CD4-positive, alpha-beta T cell treated with Interleukin-6 at 100 ng/mL for 8 hours (primary cell): ENCODE measurements at places on chromosomes 1 and 21.
A peak's percentile ranks its signal among the peaks of the same experiment; 100 is the strongest.

DNA sequence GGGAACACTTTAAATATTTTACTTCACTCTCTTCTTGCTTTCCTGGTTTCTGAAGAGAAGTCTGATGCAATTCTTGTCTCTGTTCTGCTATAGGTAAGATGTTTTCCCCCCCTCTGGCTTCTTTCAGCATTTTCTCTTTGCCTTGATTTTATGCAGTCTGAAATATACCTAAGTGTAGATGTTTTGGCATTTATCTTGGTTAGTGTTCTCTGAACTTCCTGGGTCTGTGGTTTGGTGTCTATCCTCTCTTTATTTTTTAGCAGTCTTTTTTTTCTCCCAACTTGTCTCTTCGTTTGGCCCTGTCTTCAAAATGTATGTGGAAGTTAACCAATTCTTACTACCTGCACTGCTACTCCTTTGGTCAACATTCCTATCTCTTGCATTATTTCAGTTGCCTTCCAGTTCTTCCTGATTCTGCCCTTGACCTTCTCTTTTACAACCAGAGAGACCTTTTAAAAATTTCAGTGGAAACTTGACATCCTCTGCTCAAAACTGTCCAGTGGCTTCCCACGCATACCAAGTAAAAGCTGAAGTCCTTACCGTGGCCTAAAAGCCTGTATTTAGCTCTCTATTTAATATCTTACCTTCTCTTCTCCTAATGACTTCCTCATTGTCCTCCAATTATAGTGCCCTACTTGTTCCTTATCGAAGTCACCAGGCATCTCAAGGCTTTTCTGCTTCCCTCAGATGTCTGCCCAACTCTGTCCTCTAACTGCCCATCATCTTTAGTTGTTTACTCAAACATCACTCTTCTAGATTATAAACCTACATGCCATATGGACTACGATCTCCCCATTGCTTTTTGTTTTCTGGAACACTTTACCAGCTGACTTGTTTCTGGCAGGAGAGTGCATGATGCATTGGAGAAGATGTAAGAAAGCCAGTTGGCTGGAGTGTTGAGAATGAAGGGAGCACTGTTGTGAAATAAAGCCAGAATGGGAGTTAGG, 40.9 kb downstream of the RAP1A start:
- DNase-seq, result peak; percentile 38

DNA sequence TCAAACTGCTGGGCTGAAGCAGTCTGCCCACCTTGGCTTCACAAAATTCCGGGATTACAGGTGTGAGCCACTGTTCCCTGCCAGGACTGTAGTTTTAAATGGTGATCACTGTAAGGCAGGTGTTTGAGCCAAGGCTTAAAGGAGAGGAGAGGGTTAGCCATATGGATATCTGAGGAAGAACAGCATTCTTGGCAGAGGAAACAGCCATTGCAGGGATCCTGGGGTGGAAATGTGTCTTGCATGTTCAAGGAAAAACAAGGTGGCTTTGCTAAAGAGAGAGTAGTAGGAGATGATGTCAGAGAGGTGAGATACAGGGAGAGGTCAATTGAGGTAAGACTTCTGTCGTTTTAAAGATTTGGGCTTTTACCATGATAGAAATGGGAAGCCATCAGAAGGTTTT, 73.5 kb downstream of the ATF6 start:
- no peak for DNase-seq

- DNase-seq, result no peak
Measured at GRCh38 chr21:45299026-45299863, 11.6 kb upstream of the POFUT2 start.

GRCh38 chr1:116478621-116479020, 92.2 kb downstream of the CD58 start:
- no peak for DNase-seq

GRCh38 chr1:116949213-116949985, 39.7 kb downstream of the PTGFRN start:
- DNase-seq, result no peak

- no peak for DNase-seq
Measured at GRCh38 chr1:72006092-72006491, 276.2 kb downstream of the NEGR1 start.

GRCh38 chr1:31714442-31715086, 10.7 kb upstream of the COL16A1 start:
- DNase-seq, result peak; percentile 10

- no peak for DNase-seq
Measured at GRCh38 chr1:22793647-22794046, 83.0 kb downstream of the EPHB2 start.

GRCh38 chr1:90347366-90347765, 352.5 kb downstream of the ZNF326 start:
- no peak for DNase-seq

- DNase-seq, result no peak
Measured at GRCh38 chr1:22751124-22751531, 40.5 kb downstream of the EPHB2 start.

DNA sequence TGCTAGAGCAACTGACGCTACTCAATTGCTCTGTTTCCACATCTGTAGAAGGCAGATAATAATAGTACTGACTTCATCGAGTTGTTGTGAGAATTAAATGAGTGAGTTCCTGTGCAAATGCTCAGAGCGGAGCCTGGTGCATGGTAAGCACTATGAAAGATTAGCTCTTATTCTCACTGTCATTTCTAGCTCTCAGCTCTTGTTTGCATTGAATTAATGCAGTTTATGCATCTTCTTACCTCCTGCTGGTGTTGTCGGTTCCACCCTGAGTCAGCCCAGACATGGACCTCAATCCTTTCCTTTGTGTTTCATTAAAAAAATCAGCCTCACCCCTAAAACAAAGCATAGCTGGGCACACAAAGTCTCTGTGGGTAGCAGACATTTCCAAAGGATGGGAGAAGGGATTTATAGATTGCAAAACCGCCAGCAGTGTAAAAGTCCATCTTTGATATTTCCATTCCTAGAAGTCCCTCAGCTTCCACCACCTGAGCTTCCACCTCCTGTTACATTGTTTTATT, 254.4 kb upstream of the CSF3R start:
- DNase-seq, result no peak

- no peak for DNase-seq
Measured at GRCh38 chr1:18924221-18924691, 21.9 kb upstream of the ALDH4A1 start.

DNA sequence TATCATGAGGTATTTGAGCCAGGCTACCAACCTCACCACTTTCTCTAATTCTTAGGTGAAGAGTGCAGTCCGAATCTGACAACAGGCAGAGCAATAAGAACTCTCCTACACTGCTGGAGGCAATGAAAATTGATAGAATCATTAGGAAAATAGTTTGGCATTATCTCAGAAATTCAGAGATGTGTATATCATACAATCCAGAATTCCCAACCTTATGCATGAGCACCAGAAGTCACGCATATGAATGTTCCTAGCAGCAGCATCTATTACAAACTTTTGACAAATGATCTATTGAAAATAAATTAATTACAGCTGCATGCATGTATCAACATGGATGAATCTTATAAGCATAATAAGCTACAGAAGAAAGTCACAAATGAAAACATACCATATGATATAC, 176.9 kb upstream of the CAMK1G start:
- DNase-seq, result no peak

GRCh38 chr1:76084029-76084627, 9.6 kb downstream of the ST6GALNAC3 start:
- no peak for DNase-seq

- no peak for DNase-seq
Measured at GRCh38 chr1:17134034-17134433, 14.8 kb upstream of the PADI2 start.

DNA sequence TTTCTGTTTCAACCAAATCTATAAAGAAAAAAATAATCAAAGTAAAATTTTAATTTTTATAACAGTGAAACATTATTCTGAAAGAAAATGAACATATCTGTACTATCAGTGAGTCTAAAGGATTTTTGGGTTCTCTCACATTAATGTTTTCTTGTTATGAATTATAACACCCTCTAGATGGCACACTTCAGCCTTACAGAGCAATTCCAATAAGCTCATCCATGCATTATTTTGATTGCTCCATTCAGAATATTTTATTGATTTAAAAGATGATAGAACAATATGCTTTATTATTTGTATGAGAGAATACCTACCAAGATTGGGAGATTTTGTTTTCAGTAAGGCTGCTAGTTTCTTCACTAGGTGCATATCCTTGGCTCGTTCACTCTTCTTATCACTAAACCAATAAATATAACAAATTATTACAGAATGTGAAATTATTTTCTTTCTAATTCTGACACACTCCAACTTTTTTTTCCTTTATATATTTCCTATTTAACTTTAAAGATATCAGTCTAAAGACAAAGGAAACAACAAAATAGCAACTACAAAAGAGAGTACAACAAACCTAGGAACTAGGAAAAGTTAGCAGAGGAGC, 82.4 kb downstream of the RAB3GAP2 start:
- no peak for DNase-seq
